ENCODE measurements at places on chromosomes 3 and 15. TPM values are rescaled to one million over a fixed set of nuclear protein-coding genes. Genes with fewer than 3 reads are reported as not detected.
A peak's percentile ranks its signal among the peaks of the same experiment; 100 is the strongest.

GRCh38 chr3:95048564-95048963 lies 985.7 kb downstream of the NSUN3 start:
- DNase-seq, result no peak

DNA sequence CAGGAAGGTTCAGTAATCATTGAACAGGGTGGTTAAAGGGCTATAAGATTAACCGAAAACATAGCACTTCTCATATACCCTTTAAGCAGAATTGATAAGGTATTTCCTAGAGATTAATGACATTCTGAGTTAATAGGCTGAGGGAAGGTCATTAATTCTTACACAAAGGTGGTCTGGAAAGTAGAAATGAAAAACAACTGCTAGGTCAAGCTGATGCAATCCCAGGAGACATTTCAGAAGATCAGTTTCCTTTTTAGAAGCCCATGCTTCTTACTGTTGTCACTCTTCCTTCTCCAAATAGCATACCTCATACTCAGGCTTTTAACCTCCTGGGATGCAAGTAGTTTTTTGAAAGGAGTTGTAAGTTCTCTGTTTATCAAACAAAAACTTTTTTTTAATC lies 8.8 kb downstream of the FILIP1L start:
- DNase-seq, result no peak

GRCh38 chr3:14935592-14936345 lies 11.6 kb upstream of the NR2C2 start:
- DNase-seq, result no peak

DNA sequence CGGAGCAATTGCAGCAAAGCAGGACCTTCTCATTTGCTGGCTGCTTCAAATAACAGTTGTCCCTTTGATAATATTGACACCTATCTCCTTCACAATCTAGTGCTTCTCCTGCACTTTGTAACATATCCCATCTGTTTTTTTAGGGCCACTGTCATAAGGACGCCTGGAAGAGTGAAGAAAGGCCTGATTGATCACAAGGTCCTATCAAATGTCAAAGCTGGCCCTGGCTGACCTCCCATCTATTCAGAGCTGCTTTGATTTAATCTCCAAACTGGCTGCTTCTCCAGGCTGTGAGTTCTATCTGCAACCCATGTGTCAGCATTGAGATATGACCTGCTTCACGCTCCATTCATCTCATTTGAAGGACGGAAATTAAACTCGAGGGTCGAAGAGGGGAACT lies 601.2 kb upstream of the KCNMB2 start:
- DNase-seq, result no peak

DNA sequence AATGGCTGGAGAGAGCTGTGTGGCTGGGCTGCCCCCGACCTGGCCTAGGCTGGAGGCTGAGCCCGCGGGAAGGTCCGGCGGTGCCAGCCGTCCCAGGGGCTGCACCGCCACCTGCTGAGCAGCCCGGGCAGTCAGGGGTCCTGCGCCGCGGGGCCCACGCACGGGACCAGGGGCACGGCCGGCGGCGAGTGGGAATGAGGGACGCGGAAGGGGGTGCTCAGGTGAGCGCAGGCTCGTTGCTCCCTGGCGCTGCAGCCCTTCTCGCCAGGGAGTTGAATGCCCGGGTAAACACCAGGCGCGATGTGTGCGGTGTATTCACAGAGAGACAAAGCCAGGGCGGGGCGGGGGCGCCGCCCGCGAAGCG lies 666 bp upstream of the SEMA3F start:
- no peak for DNase-seq

GRCh38 chr3:72699631-72700030 lies 148.6 kb downstream of the SHQ1 start:
- DNase-seq, result no peak

DNA sequence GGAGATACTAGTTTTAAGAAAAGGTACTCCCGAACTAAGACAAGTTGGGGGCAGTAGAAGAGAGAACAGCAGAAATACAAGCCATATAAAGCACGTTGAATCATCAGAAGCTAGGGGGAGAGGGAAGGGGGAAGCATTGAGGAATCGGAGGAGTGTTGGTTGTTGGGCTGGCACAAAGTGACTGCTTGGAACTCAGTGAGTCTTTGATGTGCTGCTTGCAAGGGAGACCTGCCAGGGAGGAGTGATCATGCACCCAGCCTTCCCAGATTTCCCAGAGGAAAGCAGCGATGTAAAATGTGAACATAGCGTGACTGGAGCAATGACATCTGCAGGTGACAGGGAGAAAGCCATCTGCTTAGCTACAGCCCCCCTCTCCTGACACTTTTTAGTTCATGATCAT lies 192.4 kb upstream of the IL12A start:
- DNase-seq, result no peak

DNA sequence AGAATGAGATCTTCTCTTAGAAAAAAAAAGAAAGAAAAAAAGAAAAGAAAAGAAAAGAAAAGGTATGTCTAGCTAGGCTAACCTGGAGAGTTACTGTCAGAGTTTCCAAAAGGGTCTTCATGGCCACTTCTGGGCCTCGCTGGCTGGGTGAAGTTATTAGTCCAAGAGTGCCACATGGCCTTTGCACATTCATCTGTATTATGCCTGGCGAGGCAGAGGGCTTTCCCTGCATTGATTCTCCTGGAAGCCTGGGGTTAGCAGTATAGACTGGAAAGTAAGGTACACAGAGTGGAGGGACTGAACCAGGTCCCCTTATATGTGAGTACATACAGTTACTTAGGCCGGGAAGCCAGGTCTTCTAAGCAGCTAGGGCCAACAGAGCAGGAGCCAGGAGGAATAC lies 54.8 kb upstream of the CGNL1 start:
- DNase-seq, result no peak

- peak; percentile 37 for DNase-seq
Measured at GRCh38 chr3:116770815-116771450, 61.4 kb downstream of the TUSC7 start.

DNA sequence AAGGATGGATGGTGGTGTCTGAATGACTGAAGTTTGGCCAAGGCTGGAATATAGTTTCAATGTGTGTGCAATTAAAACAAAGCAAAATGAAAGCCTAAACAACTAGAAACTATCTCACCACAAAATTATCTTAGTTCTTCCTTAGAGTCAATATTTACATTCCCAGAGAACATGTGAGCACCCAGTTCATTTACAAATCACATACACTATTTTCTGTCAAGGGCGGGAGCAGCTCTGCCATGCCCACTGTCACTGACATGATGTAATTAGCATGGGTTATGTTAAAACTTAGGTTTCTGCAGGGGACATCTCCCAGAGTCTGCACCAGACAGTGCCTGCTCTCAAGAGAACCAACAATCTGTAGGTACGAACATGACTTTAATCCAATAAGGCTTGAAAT lies 65.0 kb downstream of the PDZRN3 start:
- no peak for DNase-seq

DNA sequence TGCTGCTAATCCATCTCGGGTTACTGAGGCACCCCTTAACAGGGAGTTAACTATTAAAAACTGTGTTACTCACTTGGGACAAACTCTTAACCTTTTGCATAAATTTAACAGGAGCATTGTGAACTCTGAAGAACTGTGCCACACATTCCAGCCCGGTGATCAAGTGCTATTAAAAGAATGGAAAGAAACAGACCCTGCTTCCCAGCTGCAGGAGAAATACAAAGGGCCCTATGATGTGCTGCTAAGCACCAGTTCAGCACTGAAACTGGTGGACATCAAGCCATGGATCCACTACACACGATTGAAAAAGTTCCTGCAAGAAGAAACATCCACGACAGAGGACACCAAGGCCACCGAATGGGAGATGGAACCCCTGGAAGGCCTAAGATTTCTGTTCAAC lies 114.7 kb upstream of the PLCL2 start:
- DNase-seq, result no peak

GRCh38 chr15:82312586-82313349 lies 36.5 kb downstream of the GOLGA6L10 start:
- no peak for DNase-seq

DNA sequence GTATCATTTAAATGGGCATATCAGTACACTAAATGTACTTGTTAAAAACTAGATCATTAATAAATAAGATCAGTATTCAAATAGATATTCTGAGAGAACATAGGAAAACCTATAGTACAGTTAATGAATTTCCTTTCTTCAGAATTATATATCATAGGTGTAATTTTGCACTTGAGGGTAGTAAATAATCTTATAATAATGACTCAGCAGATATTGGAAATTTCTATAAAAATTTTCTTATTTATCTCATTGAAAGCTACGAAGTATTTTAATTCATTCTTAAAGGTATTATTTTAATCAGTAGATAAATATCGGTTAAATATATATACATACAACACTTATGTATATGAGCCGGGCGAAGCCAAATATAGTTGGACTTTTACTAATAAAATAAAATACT lies 300.9 kb upstream of the SOX2 start:
- DNase-seq, result no peak

GRCh38 chr15:100849021-100849854 lies 30.4 kb upstream of the ALDH1A3 start:
- DNase-seq, result peak; percentile 78

DNA sequence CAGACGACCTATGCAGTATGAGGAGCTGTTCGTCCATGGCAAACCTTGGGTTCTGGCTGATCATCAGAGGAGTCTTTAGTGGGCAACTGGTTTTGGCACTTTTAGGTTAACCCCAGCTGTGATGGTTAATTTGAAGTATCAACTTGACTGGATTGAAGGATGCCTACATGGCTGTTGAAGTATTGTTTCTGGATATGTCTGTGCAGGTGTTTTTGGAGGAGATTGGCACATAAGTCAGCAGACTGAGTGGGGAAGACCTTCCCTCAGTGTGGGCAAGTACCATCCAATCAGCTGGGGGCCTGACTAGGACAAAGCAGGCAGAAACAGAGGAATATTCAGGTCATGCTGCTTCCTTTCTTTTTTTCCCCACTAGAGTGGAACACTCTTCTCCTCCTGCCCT lies 284.1 kb downstream of the NFKBIZ start:
- DNase-seq, result no peak

- no peak for DNase-seq
Measured at GRCh38 chr3:74443102-74443501, 171.4 kb downstream of the CNTN3 start.

DNA sequence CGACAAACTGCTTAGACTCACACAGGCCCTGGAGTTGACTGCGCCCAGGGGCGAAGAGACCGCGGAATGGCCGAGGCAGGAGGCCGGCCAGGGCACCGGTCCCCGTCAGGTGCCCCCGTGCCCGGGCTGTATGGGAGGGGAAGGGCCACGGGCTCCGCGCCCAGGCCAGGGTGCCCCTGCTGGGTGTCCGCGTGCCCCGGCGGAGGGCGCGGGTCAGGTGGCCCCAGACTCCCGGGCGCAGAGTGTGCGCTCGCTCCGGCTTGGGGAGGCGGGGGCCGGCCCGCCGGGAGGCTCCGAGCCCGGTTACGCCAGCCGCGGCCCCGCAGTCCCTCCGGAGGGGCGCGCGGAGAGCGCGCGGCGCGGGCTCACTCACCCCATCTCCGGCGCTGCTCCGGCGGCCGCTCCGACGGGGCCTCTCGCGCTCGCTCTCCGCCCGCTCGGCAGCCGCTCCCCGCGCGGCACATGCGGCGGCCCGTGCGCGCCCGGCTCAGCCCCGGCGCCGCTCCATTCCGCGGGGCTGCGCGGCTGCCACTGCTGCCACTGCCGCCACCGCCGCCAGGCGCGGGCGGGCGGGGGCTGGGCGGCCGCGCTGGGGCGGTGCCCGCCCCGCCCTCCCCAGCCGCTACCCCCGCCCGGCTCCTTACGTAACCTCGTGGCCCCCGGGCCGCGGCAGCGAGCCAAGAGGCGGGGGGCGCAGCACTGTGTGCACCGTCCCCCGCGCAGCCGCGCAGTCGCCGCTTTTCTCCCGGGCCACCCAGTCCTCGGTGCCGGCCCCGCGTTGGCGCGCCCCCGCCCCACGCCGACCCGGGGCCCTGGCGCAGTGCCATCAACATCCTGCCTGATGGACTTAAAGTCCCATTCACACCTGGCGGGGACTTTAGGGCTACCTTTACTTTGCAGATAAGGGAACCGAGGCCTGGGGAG lies at the start of gene HOMER2:
Gene HOMER2 (minus strand): TSS at position 563 of the 924 bp plus-strand sequence. CDS start 185 bp downstream, at position 378.
- DNase-seq, result peak; percentile 36

- no peak for DNase-seq
Measured at GRCh38 chr15:31212326-31213080, 111.0 kb upstream of the TRPM1 start.

DNA sequence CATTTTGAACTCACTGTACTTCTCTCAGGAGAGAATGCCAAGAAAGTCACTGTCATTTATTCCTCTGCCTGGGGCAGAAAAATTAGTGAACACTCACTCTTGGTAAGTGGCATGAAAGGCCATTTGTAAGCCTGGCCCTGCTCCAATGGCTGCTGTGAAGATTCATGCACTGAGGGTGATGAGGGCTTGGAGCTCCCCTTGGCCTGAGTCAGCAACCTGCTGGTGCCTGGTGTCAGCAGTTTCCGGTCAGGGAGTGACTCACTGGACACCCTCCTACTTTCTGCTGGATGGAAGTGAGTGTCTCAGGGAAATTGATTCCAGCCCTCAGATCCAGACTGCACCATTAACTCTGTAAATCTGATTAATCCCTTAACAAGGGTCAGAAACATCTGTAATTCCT lies 37.6 kb downstream of the TRA2B start:
- no peak for DNase-seq

Gene SKOR1
- total RNA-seq, result 0.31 TPM

Gene AZI2
- total RNA-seq, result 58.2 TPM

Gene GP5
- 1.6 TPM for total RNA-seq

Gene TMEM108
- not detected for total RNA-seq

Gene TNNC1
- 14.4 TPM for total RNA-seq

Gene TBC1D5
- total RNA-seq, result 52.4 TPM

Gene GOLGA8A
- 180 TPM for total RNA-seq

All from activated T-cell treated with anti-CD3 and anti-CD28 coated beads, Interleukin-2, amount 50 U/mL, for 72 hours (primary cell).